K562 (cell line): ENCODE measurements at places on chromosomes 16 and 17.

GRCh38 chr17:2624292-2624731 is 30.9 kb downstream of the PAFAH1B1 start:
- DNase-seq: no peak

DNA sequence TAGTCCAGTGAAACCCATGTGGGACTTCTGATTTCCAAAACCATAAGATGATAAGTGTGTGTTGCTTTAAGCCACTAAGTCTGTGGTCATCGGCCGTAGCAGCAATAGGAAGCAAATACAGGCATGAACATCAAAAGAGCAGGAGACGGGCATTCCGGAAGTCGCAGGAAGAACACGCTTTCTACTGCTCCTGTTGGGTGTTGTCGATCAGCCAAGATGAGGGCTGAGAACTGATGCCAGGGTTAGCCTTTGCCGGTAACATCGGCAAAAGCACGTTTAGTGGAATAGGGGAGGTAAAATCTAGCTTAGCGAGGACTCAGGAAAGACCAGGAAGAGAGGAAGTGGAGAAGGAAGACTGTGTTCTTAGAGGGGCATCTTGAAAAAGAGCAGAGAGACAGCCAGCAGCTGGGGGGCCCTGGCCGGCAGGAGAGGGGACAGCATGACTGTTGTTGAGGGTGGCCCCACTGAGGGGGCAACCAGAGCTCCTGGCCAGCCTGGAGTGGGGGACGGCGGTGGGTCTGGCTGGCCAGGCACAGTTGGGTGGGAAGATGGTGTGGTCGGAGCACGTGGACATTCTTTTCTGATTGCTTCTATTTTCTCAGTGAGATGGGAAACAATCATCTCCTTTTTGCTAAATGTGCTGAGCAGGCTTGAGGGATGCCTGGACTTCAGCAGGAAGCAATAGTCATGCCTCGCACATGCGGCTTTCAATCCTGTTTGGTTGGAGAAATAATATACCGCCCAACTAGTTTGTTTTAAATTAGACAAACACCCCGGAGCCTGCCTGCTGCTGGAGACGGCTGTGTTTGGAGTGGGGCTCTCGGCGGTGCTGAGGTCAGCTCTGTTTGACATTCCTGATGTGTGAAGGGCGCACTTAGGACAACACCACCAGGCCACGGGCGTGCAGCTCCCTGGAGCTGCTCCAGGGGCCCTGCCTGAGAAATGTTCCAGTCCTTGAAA is 109.9 kb downstream of the METRNL start:
- no peak for DNase-seq

DNA sequence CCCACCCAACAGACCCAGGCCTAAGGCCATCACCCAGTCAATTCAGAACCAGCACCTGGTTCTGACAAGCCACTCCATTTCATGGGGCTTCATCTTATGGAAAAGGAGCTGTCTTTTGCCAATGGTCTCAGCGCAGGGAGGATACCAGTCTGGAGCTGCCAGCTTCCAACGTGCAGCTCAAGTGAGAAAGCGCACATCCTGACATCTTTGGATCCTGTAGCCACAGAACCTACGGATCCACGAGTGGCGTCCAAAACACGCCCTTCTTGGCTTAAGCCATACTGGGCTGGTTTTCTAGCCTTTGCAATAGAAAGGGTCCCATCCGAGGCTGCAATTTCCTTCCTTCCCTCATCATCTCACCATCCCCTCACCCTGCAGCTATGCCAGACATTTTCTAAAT is 101.8 kb downstream of the GAS7 start:
- no peak for DNase-seq

GRCh38 chr16:27394516-27394915 is 7.5 kb upstream of the IL21R start:
- DNase-seq: no peak

GRCh38 chr17:82734987-82735866 is at the start of gene FN3K:
TSS of gene FN3K (plus strand) at chr17:82735615. CDS start at chr17:82735637, 22 bp downstream.
- DNase-seq: peak; percentile 84

- no peak for DNase-seq
These were observed 29.0 kb downstream of the GLG1 start for GRCh38 chr16:74577882-74578366.

DNA sequence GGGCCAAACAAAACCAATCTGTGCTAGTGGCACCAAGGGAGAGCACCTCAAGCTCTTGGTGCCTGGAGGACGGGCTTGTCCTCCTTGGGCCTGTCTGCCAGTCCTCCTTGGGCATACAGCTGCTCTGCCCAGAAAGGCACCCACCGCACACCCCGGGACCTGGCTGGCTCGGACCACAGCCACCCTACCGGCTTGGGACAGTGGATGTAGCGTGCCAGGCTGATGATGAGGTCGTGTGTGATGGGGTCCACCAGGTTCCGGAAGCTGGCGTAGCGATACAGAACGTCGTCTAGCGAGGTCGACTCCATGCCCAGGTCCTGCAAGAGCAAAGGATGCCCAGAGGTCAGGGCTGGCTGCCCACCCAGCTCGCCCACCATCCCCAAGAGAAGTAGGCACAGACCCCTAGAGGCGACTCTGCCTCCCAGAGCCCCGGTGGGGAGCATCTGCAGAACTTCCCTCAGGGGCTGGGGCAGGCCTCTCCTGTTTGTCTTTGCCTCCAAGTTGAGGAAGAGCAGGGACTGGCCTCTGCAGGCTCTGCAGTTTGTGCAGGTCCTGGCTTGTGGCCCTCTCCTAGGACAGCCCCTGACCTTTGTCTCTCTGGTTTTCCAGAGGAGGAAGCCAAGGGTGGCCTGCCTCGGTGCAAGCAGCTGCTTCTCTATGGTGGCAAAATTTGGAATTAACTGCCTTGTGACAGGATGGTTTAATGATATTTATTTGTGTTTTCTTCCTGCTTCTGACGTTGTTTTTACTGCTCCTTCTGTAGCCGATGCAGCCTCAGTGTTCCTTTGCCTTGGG is 29.7 kb downstream of the LRRC75A start:
- no peak for DNase-seq

DNA sequence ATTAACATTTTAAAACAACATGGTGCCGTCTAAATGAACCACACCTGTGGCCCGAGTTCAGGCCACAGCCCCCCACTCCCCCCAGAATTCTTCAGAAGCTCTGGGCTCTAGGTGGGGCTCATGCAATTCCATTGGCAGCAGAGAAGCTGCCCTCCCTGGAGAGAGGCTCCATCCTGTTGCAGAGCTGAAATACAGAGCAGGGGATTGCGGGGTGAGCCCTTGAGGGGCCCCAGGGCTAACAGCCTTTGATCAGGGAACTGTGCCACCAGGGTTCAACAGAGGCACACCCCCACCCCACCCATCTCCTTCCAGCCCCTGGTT is 69.3 kb downstream of the ABR start:
- no peak for DNase-seq

DNA sequence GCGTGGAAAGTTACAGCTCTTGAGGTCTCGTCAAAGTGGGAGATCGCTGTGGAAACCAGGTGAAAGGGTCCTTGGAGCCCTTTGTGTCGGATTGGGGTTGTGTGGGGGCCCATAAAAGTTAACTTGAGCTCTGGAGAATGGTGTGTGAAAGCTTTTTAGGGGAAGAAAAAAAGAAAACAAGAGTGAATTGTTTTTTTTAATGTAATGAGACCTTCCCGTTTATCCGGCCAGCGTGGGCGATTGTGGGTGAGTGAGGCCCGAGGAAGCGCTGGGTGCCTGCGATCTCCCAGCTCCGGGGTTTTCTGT is 150.6 kb downstream of the MSI2 start:
- no peak for DNase-seq

DNA sequence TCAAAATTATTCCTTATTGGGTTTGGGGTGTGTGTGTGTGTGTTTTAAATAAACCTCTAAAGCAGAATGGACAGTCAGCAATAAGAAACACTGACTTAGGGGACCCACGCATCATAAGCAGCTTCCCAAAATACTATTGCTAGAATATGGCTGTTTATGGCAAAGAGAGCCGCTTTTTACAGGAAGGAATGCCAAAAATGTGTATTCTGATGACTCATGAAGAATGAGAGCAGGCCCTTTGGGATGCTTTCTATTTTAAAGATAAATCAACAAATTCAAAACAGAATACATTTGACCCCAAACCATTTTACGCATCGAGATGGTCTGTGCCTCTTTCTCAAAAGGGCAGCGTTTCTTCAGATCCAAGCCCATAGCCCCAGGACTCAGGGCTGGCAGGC is 37.5 kb downstream of the ARHGAP17 start:
- DNase-seq: no peak

- no peak for DNase-seq
These were observed 14.9 kb downstream of the IRF8 start for GRCh38 chr16:85913688-85914422.

DNA sequence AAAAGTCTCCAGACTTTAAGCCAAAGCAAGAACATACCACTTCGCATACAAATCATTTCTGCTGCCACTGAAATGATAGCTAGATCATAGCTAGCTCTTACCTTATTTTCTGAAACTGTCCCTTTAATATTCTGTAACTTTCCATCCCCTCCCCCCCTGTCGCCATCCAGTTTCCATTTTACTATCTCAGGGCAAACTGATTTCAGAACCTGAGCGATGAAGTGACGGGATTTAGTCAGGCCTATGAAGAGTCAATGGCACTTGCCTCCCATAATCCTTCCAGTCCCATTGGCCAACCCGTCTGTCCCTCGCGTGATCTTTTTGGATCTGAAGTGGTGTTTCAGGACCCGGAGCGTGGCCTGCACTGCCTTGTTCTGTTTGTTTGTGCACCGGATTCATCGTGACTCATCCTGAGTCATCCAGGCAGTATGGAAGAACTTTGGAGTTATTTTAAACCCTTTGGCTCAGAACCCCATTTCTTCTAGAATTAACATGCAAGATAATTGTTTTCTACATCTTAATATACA is 199.8 kb upstream of the CHMP6 start:
- DNase-seq: peak; percentile 79

DNA sequence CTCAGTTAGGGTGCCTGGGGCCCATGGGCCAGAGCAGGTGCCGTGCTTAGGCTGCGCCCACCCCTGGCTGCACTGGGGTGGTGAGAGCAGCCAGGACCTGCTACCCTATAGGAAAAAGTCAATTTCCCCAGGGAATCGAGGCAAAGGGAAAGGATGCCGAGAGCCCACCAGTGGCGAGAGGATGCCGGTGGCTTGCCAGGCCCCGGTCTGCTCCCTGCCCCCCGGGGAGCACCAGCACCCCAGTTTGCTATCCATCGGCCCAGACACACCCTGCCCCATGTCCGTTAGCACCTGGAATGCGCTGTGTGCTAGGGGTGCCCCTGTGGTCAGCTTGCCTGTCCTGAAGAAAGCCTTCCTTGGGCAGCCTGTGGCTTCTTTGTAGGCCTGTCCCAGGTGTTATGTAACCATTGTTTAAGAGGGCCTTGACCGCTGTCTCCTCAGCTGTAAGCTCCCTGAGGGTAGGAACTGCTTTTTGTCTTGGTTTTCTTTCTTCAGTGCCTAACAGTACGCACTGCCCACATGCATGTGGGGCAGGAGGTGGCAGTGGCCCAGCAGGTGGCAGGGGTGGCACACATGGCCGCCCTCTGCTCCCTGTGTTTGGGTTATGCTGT is 40.8 kb downstream of the NT5M start:
- no peak for DNase-seq

DNA sequence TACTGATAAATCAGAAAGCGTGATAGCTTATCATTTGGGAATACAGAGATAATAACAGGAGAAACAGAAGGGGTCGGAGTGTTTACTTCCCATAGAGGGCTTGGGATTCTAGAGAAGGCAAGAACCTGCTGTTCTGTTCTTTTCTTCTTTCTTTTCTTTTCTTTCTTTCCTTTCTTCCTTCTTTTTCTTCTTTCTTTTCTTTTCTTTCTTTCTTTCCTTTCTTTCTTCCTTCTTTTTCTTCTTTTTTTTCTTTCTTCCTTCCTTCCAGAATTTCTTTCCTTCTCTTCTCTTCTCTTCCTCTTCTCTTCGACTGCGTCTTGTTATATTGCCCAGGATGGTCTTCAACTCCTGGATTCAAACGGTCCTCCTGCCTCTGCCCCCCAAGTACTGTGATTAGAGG is 18.3 kb downstream of the CNEP1R1 start:
- DNase-seq: no peak

- no peak for DNase-seq
These were observed 42.4 kb upstream of the NSRP1 start for GRCh38 chr17:30074254-30074653.

DNA sequence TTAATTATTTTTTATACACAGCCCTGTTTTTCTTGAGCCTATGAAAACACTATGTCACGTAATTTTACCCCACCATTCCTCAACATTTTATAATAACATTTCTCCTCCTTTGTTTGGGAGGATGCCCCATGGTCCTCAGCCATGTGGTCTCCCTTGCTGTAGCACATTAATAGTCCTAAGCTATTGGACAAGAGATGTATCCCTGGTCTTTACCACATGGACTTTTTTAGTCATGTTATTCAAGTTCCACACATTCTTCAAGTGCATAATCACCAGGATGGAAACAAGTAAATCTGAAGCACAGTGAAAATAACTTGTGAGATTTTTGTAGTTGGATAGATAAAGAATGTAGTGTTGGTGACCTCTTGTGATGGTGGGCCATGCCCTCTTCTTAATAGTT is 2.0 kb upstream of the KRTAP2-3 start:
- DNase-seq: no peak

- no peak for DNase-seq
These were observed 4.2 kb upstream of the CRK start for GRCh38 chr17:1460233-1460632.

GRCh38 chr17:41615454-41615853 is 2.9 kb upstream of the KRT16 start:
- no peak for DNase-seq

GRCh38 chr16:22291860-22292318 is 5.3 kb upstream of the POLR3E start:
- peak; percentile 35 for DNase-seq

DNA sequence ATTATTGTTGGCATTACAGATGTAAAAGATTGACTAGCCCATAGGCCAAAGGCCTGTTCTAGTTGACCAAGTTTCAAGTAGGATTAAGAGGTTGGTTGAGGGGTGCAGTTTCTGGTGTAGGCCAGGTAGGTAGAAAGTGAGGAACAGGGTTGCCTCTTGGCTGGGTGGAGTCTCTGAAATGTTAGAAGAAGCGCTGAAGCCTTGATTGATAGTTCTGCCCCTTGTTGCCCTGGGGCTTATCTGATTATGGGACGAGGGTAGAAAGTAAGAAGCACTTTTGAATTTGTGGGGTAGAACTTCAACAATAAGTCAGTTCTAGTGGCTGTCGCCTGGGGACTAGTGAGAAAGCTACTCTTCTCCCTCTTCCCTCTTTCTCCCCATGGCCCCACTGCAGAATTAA is 6.2 kb downstream of the BCL6B start:
- DNase-seq: no peak

DNA sequence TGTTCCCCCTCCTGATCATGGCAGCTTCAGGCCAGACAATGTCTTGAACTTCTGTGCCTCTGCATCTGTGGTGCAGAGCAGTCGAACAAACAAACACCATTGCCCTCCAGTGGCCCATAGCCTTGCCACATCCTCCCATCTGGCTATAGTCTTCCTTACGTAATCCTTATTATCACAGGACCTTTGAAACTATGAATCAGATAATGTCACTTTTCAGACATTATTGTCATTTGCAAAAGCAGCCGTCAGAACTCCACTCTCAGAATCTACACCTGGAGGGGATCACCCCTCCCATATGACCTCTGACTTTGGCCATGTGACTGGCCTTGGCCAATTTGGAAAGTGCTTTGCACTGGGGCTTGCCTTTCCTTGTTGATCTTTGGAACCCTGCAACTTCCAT is 387.3 kb downstream of the MAF start:
- no peak for DNase-seq
